ENCODE measurements at places on chromosomes 16 and 17.

- no peak for DNase-seq
These were observed 13.0 kb downstream of the ACSF2 start for GRCh38 chr17:50439008-50439407.

GRCh38 chr17:19554393-19554792, 20.7 kb downstream of the SLC47A1 start:
- DNase-seq, result no peak

- DNase-seq, result no peak
These were observed 55.5 kb downstream of the SYT17 start for GRCh38 chr16:19223235-19224170.

DNA sequence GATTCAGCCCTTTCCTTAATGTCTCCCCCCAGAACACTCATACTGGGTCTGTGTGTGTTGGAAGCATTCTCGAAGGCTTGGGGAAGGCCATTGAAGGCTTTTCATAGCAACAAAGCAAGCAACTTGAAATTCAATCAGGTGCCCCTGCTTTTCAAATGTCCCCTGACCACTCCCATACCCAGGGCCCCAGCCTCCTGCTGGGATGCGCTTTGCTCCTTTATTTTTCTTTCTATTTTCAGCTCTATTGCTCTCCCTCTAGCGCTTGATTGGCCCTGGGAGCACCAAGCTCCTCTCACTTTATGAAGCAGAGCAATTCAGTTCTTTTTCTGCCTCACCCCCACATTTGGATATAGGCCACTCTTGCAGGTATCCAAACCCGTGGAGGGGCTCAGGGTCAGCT, 92.0 kb downstream of the WSCD1 start:
- no peak for DNase-seq

DNA sequence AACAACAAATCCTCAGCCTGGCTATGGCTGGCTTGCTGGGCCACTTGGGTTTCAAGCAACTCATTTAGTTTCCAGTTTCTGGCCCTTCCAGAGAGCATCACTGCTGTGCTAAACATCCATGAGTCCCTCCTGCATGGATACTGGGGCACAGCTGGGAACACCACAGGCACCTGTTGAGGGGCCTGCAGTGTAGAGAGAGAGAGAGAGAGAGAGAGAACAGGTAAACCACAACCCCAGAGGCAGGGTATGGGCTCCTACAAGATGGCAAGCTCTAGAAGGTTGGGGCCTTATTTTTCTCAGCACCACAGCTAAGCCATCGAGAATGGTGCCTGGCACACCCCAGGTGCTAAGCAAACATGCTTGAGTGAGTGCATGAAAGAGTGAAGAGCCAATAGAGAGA, 120.3 kb downstream of the RBFOX3 start:
- DNase-seq, result no peak

- DNase-seq, result no peak
These were observed 236.6 kb downstream of the MRTFB start for GRCh38 chr16:14307527-14308367.

- DNase-seq, result no peak
These were observed 6.8 kb downstream of the KIF18B start for GRCh38 chr17:44940768-44941167.

- DNase-seq, result no peak
These were observed 216.2 kb downstream of the HS3ST3A1 start for GRCh38 chr17:13385481-13385911.

DNA sequence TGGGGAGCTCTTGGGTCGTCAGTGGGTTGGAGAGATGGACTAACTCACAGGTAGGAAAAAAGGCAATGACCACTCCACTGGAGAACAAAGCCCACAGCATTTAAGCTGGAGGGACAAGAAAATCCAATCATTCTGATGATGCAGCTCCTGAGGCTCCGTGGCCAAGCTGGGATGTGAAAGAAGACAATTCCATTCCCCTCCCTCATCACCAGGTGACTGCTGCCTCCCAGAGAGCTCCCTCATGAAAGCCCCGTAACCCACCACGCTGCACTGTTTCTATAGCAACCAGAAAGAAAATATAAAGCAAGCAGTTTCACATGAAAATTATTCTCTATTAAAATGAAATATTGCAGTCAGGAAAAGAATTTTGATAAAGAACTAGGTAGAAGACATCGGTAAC, 15.2 kb downstream of the ANKRD11 start:
- no peak for DNase-seq

- DNase-seq, result no peak
These were observed 242.4 kb upstream of the SALL1 start for GRCh38 chr16:51393381-51394005.

GRCh38 chr17:57823469-57824401, 26.1 kb downstream of the MRPS23 start:
- no peak for DNase-seq

GRCh38 chr17:80719449-80719848, 174.8 kb downstream of the RPTOR start:
- no peak for DNase-seq

DNA sequence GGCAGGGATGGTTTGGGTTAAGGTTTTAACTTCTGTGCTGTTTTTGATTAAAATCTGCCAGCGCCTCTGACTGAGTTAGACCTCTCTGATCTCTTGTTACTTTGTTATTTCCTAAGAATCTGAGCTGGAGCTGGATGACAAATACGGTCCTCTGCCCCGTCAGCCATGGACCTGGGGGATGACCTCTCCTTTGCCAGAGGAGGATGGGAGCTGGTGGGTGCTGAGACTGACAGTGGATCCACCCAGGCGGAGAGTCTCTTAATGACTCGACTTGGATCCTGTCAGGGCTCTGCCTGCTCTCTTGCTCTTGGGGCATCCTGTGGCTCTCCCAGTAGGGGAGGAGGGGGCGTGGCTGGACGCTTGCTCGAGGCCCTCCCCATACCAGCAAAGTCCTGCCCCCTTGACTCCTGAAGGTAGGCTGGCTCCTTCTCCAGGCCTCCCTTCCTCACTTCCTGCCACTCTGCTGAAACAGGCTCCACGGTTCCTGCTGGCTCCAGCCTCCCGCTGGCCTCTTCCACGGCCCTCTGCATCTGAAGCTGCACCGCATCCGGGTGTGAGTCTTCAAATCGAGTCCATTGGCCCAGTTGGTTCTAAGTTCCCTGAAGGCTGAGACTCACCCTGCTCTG, 24.8 kb upstream of the MAP3K14 start:
- DNase-seq, result no peak

Measured in chondrocyte (in vitro differentiated cells).